ENCODE measurements at places on chromosomes 5 and 9.

- no peak for DNase-seq
Observed at GRCh38 chr5:133396187-133396741, 216.1 kb downstream of the FSTL4 start.

GRCh38 chr9:37486616-37487548, 1.1 kb downstream of the POLR1E start:
- no peak for DNase-seq

DNA sequence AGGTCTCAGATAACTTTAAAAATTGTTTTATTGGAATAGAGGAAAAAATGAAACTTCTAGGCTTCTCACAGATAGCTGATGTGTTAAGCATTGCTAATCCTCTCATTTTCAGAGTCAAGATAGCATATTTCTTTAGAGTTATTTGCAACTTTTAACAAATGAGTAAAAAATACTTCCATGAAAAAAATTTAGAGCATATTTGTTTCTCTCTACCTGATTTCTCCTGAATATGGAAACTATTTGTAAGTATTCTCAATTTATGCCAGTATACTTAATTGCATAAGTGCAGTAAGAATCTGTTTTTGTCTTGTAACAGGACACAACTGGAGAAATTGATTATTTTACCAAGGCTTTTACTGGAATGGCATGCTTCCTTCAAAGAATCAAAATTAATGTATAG, 3.6 kb upstream of the TRIM32 start:
- no peak for DNase-seq

DNA sequence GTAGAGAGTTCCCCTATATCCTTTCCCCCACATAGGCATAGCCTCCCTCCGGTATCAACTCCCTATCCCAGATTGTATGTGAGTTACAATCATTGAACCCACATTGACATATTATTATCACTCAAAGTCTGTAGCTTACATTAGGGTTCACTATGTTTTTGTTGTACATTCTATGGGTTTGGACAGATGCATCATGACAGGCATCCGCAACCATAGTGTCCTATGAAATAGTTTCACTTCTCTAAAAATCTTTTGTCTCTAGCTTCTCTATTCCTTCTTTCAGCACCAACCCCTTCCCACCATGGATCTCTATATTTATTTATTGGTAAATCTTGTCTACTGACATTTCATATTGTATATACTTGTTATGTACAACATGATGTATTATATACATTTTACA, 31.6 kb downstream of the TAF11L14 start:
- DNase-seq: no peak

- no peak for DNase-seq
Observed at GRCh38 chr9:18623221-18624079, 149.5 kb downstream of the ADAMTSL1 start.

DNA sequence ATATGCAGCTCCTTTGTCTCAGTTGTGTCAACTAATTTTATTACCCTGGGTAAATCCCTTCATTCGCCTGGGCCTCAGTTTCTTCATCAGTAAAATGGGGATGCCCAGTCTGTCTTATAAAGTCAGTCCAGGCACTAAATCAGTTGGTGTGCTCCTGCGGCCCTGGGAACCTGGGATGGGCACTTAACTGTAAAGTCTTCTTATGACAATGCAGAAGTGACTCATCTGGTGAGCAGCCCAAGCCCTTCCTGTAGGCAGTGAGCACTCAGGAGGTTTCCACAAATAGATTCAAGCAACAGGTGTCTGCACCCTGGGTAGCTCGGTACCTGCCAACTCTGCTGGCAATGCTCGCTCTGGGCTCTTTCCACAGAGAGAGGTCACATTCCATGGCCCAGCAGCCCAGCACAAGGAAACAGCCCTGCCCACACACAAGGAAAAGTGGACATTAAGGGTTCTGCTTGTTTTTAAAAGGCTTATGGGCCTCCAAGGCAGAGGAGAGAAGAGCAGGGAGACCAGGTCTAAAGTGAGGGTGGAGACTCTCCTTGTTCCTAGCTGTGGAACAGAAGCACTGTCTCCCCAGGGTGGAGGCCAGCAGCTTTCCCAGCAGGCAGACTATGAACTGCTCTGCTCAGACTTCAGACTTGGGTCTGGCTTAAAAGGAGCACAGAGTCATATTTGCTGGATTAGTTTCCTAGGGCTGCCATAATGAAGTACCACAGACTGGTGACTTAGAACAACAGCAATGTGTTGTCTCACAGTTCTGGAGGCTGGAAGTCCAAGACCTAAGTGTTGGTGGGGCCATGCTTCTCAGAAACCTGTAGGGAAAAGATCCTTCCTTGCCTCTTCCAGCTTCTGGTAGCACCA, 89.7 kb upstream of the ADRA1B start:
- DNase-seq: peak; percentile 75

DNA sequence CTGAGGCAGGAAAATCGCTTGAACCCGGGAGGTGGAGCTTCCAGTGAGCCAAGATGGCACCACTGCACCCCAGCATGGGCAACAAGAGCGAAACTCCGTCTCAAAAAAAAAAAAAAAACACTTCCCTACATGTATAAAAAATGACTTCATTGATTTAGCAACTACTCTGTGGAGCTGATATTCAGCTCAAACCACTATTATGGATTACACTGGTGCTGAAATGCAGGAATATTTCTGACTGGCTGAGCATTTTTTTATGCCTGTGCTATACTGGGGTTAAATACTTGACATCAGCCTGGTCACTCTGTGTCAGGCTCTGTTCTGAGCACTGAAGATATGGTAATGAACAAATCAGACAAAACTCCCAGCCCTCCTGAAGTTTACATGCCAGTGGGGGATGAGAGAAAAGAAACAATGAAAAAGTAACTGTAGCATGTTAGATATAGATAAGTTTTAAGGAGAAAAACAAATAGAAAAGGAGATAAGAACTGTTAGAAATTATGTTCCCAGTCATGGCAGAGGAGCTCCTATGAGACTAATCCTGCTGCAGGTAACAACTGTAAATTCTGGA, 22.6 kb upstream of the TTC39B start:
- no peak for DNase-seq

GRCh38 chr9:136364942-136365774, 1.6 kb upstream of the DNLZ start:
- DNase-seq: no peak

DNA sequence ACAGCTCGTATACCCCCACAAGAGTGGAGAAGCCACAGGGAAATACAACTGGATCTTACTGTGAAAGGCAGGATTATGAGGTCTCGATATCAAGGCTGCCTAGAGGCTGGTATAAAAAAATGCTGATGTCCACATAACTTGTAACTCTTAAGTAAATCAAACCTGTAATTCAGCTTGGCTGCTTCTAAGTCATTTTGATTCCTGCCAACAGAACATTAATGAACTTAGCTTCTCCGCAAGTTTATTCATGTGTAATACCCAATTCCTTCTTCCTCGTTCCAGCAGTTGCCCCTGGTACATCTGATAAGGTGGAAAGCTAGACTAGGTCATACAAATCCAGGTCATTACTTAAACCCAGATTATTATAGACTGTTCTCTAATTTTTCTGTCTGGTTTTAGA, 16.4 kb upstream of the SMIM15 start:
- DNase-seq: no peak

GRCh38 chr9:8815931-8816330, 1016.4 kb upstream of the DMAC1 start:
- no peak for DNase-seq

DNA sequence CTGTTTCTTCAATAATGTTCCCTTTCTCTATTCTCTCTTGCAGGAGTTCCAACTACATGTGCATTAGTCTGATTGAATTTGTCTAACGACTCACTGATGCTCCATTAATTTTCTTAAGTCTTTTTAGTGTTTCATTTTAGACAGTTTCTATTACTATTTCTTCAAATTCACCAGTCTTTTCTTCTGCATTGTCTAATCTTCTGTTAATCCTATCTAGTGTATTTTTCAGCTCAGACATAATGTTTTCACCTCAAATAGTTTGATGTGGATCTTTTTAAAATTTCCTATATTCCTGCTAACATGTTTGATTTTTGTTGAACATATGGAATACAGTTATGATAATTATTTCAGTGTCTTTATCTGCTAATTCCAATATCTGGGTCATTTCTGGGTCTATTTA, 21.7 kb upstream of the BICD2 start:
- DNase-seq: no peak

GRCh38 chr9:114411452-114411851, 23.7 kb upstream of the AKNA start:
- no peak for DNase-seq

- no peak for DNase-seq
Observed at GRCh38 chr9:20495098-20495497, 127.2 kb downstream of the MLLT3 start.

DNA sequence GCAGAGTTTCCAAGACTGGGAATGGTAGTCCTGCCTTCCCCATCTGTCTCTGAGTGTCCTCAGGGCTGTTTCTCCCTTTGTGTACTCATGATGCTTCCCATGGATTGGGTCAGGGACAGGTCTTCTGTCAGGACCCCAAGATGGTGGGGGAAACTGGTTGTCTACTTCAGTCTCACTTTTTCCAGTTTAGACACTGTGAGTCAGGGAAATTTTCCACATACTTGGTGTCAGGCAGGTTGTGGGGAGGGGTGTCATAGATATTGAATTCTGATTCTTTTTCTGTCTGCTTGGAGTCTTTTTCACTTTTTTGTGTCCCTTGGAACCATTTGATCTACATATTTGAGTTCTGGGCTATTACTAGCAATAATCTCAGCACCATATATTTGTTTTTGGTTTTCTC, 10.3 kb downstream of the POLK start:
- DNase-seq: no peak

GRCh38 chr5:135376961-135377624, 21.9 kb downstream of the MACROH2A1 start:
- DNase-seq: no peak

GRCh38 chr5:120790339-120790738, 326.2 kb downstream of the PRR16 start:
- no peak for DNase-seq

GRCh38 chr9:20490246-20490834, 132.0 kb downstream of the MLLT3 start:
- DNase-seq: no peak

Measured in Panc1 (cell line).